ENCODE measurements at places on chromosomes 5 and 9.

- DNase-seq, result no peak
Observed at GRCh38 chr5:12313602-12314001, 409.4 kb upstream of the CTNND2 start.

GRCh38 chr9:93111371-93112115, 15.5 kb downstream of the CARD19 start:
- DNase-seq, result peak; percentile 42

DNA sequence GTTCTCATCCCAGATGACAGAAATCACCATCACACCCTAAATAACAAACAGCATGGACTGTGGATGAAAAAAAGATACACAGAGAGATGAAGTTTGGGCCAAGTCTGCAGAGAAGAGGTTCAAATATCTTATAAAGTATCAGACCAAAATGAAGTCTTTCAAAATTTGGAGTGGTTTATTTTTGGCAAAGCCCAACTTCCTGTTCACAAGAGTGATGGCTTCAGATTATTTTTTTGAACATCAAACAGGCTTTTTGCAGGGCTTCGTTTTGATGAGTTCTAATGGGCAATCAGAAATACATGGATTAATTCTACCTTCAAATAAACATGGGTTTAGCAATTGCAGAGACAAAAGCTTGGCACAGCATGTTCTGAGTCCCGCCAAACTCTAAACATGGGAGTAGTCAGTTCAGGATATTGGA, 378.2 kb upstream of the RPS23 start:
- no peak for DNase-seq

GRCh38 chr5:74326571-74327338, 313.8 kb downstream of the ENC1 start:
- DNase-seq, result no peak

GRCh38 chr9:21096172-21096900, 18.6 kb upstream of the IFNB1 start:
- DNase-seq, result no peak

- DNase-seq, result no peak
Observed at GRCh38 chr5:34700078-34700452, 43.9 kb downstream of the RAI14 start.

DNA sequence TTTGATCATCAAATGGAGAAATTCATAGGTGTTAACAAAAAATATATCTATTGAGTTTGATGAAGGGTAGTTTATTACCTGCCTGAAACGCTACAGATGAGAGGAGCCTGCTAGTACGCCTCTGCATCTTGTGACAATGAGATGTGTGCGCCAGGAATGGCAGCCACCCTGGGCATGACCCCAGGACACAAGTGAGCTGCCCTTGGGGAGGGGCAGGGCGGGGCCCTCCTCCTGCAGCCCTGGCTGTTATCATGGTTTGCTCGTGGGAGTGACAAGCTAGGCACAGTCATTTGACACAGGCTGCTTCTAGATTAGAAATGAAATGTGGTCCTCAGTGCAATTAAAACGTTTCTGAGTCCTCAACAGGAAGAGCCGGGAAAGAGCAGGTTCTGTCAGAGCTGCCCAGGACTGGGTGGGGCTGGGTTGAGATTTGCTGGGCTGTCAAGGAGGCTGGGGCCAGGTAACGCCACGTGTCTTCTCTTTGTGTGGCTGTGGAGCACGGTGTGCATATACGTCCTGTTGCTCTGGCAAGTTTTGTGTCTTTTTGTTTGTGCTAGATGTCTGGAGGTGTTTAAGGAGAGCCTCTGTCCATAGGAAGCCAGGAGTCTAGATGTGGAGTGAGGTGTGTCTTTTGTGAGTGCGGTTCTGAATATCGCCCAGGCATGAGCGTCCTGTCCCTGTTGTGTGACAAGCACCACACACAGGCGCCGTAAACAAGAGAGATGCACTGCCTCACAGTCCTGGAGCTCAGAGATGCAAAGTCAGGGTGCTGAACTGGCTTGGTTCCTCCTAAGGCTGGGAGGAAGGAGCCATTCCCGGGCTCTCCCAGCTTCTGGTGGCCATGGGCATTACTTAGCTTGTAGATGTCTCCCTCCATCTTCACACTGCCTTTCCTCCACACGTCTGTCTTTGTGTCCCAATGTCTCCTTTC, 129.0 kb upstream of the IRX4 start:
- no peak for DNase-seq

DNA sequence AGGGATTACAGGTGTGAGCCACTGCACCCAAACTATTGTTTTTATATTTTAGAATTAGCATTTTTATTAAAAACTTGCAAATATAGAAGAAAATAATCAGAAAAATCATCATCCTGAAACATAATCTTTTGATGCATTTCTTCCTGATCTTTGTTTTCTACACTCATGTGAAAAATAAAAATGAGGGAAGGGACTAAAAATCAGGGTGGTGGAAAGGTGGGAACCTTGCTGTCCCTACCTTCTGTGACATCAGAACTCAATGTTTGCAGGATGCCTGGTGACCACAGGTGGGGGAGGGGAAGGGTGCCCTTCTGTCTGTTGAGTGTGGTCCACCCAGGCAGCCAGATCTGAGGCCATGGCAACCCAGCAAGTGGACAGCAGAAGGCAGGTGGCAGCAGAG, at the start of gene SMIM23:
TSS of gene SMIM23 (plus strand) at position 301 of the 400 bp plus-strand sequence. CDS start at position 356, 55 bp downstream.
- DNase-seq, result no peak

DNA sequence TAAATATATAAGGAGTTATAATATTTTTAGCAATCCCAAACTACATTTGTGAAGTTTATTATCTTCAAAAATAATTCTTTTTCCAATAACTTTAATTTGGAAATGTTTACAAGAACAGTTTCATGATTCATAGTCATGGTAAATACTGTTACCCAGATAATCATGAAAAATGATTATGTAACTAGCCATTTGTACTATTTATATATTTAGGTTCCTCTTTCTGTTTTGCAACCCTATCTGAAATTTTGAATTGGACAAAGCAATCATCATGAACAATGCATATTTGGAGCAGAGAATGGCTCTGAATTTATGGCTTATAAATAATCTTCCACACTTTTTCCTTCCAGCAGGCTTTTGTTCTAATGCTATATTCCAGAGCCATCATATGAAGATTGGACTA, 499.7 kb downstream of the SLCO4C1 start:
- no peak for DNase-seq

- peak; percentile 63 for DNase-seq
Observed at GRCh38 chr9:114910541-114910940, 19.9 kb downstream of the TNFSF8 start.

DNA sequence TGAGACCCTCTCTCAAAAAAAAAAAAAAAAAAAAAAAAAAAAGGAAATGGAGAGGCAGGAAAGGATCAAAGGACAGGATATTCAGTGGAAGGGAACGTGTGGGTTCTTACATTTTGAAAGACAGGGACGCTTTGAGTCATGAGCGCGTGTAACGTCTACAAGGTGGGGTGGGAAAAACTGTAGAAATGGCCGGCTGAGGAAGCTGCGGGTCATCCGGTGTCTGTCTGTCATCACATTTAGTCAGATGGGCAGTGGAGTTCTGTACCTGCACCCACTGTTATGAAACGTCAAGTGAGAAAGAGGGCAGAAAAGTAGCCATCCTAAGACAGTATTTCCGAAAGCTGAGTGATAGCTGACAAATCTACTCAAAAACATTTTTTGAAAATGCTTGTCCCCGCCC, 159.8 kb downstream of the SMARCA2 start:
- DNase-seq, result no peak

GRCh38 chr5:172855597-172856292, 21.7 kb downstream of the ERGIC1 start:
- DNase-seq, result no peak

DNA sequence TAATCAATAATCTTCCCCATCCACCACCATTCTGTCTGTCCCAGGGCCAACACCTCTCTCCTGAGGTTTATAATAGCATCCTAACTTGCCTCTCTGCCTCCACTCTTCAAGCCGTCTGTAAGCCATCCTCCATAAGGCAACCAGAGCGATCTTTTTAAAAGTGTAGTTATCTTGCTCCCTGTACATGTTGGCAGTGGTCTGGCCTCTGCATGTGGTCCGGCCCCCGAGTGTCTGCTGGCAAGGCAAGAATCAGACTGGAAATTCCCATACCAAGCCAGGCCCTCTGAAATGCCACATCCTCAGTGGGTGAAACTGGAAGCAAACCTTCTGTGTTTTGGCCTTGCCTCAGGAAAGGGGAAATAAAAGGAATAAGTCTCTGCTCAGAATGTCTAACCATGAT, 17.0 kb downstream of the TTLL11 start:
- DNase-seq, result no peak

GRCh38 chr9:19018201-19018600, 14.8 kb downstream of the SAXO1 start:
- DNase-seq, result no peak

GRCh38 chr5:43027054-43027785, 12.9 kb downstream of the ANXA2R start:
- no peak for DNase-seq

- no peak for DNase-seq
Observed at GRCh38 chr5:37606148-37606547, 227.0 kb downstream of the WDR70 start.

GRCh38 chr5:89613222-89613956, 730.4 kb upstream of the MEF2C start:
- DNase-seq, result no peak

DNA sequence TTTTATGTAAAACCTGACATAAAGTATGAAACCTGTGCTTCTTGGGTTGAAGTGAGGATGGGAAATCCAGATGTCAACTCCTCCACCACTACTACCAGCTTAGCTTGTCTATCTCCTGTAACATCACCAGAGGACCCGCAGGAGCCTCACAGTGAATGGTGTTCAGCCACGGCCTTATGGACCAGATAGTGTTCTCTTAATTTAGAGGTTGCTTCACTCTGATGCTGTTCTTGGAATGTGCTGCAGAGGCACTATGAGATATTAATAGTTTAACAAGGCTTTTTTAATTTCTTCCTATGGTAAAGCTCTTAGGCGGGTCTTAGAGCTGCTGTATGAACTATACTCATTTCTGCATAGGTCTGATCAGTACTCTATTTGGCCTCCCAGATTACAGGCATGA, 27.9 kb downstream of the NFX1 start:
- no peak for DNase-seq

GRCh38 chr5:163951069-163951468, 445.6 kb downstream of the MAT2B start:
- no peak for DNase-seq

DNA sequence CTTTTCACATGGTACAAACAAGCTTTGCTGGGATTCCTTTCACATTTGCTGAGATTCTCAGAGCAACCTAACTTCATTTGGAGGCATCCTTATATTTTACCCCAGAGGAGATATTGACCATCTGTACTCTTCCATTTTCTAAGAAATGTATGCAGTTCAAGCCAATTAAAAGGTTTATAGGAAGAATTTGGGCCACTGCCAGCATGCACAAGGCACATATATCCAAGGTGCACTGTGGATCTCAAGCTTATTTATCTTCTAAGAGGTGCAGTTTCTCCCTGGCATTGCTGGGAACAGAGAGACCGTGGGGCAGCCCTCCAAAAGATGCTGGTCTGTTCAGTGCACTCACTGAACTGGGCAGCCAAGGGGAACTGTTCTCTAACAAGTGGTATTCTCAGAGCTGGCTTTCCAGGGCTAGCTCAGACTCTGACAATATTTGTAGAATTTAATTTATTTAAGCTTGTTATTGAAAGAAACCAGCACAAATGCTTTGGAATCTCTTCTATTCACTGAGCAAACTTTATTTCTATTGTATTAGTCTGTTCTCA, 213.3 kb downstream of the TENT4A start:
- DNase-seq, result no peak

Measured in Peyer's patch (tissue), 4 donors.